Mesendoderm (in vitro differentiated cells): ENCODE measurements at places on chromosomes 7 and 10.

GRCh38 chr10:97030894-97031293 lies 154.9 kb downstream of the SLIT1 start:
- H3K4me3 ChIP-seq: no peak overlapping the region
- H3K27ac ChIP-seq: no peak overlapping the region
- H3K36me3 ChIP-seq: no peaks in the 10 kb centered on the region

- no peaks in the 10 kb centered on the region for H3K36me3 ChIP-seq
- no peaks in the 10 kb centered on the region for H3K4me1 ChIP-seq
- no peak overlapping the region for H3K27ac ChIP-seq
- DNase-seq: peak; percentile 39
Measured at GRCh38 chr7:34497153-34497777, 160.8 kb upstream of the NPSR1 start.

- H3K4me3 ChIP-seq: no peak overlapping the region
- DNase-seq: no peak
- H3K36me3 ChIP-seq: no peaks in the 10 kb centered on the region
- no peaks in the 10 kb centered on the region for H3K27me3 ChIP-seq
Measured at GRCh38 chr7:113731571-113731970, 187.2 kb downstream of the PPP1R3A start.

GRCh38 chr10:30000802-30001571 lies 58.4 kb downstream of the JCAD start:
- no peaks in the 10 kb centered on the region for H3K36me3 ChIP-seq
- H3K4me3 ChIP-seq: no peak overlapping the region
- no peak overlapping the region for H3K27ac ChIP-seq
- no peak for DNase-seq

DNA sequence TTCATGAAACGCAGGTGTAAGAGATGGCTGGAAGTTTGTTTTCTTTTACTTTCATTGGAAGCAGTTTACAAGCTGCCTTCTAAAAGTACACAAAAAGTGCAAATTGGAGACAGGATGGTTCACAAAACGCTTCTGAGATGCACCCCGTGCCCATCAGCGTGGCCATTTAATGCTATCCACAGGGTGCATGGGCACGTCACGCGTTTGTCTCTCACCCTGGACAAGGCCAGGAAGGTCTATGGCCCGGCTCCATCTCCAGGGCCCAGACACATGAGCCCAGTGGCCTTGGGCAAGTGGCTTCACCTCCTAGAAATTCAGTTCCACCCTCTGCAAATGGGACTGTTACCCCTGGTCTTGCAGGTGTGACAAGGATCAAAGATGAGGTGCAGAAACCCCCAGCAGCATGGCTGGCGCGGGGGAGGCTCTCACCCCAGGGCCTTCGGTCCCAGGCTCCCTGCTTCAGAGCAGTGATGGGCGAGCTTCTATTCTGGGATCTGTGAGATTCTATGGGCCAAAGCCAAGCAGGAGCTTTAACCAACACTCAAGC lies 60.8 kb upstream of the EBF3 start:
- no peaks in the 10 kb centered on the region for H3K36me3 ChIP-seq
- no peak overlapping the region for H3K27ac ChIP-seq
- H3K27me3 ChIP-seq: no peaks in the 10 kb centered on the region
- no peak for DNase-seq
- H3K4me1 ChIP-seq: no peaks in the 10 kb centered on the region
- no peak overlapping the region for H3K4me3 ChIP-seq

GRCh38 chr10:77680811-77681210 lies 43.2 kb upstream of the KCNMA1 start:
- H3K27me3 ChIP-seq: no peaks in the 10 kb centered on the region
- H3K4me3 ChIP-seq: no peak overlapping the region
- H3K27ac ChIP-seq: no peak overlapping the region
- no peaks in the 10 kb centered on the region for H3K4me1 ChIP-seq

DNA sequence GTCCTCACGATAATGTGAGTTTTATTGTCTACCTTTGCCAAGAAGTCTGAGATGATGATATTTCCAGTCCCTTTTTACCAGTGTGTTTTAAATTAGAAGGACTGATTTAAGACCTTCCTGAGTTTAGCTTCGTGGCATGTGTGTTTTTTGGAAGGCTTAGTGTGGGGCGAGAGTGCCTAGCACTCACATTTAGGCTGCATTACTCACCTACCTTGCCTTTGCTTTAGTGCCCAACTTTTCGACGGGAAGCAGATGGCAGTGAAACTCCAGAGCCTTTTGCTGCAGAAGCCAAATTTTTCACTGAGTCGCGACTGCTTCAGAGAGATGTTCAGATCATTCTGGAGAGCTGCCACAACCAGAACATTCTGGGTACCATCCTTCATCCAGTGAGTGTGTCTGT lies 50.9 kb downstream of the SND1 start:
- no peak overlapping the region for H3K27ac ChIP-seq
- peaks cover 20% of the 10 kb centered on the region for H3K36me3 ChIP-seq
- no peak for DNase-seq
- no peak overlapping the region for H3K4me3 ChIP-seq

DNA sequence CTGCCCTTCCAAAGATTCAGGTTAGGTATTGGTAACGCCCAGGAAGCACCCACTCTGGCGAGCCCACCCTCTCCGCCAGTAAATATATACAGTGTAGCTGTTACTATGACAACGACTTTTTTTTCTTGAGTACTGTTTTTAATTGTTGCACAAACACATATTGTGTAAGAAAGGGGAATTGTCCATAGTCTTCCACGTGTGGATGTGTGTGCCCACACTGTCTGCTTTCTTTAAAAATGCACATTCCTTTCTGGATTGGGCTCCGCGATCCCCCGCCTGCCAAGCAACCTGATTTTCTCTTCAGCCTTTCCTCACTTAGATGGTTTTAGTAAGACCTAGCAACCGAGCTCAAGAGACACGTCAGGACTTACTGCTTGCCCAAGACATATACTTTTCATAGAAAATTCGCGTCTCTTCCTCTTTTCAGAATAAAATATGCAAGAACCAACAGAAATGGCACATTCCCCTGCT lies 247.8 kb downstream of the EBF3 start:
- H3K4me1 ChIP-seq: no peaks in the 10 kb centered on the region
- no peaks in the 10 kb centered on the region for H3K27me3 ChIP-seq
- no peak overlapping the region for H3K27ac ChIP-seq
- no peaks in the 10 kb centered on the region for H3K36me3 ChIP-seq
- H3K4me3 ChIP-seq: no peak overlapping the region

GRCh38 chr7:95817866-95818640 lies 45.7 kb downstream of the DYNC1I1 start:
- DNase-seq: no peak
- H3K36me3 ChIP-seq: no peaks in the 10 kb centered on the region
- peaks cover under 1% of the 10 kb centered on the region for H3K4me1 ChIP-seq
- H3K4me3 ChIP-seq: no peak overlapping the region
- H3K27ac ChIP-seq: no peak overlapping the region

- no peaks in the 10 kb centered on the region for H3K4me1 ChIP-seq
- DNase-seq: no peak
- H3K36me3 ChIP-seq: no peaks in the 10 kb centered on the region
- H3K4me3 ChIP-seq: no peak overlapping the region
- H3K27ac ChIP-seq: no peak overlapping the region
Measured at GRCh38 chr10:111656066-111656465, 527.5 kb downstream of the GPAM start.

DNA sequence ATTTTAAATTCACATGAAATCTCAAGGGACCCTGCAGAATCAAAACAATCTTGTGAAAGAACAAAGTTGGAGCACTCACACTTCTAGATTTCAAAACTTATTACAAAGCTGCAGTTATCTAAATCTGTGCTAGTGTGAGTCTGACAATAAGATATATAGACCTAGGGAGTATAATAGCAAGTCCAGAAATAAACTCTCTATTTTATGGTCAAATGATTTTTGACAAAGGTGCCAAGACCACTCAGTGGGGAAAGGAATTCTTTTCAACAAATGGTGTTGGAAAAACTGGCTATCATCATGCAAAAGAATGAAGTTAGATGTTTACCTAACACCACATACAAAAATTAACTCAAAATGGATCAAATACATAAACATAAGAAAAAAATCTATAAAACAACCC lies 68.2 kb downstream of the TFEC start:
- no peak overlapping the region for H3K27ac ChIP-seq
- no peaks in the 10 kb centered on the region for H3K27me3 ChIP-seq
- H3K4me3 ChIP-seq: no peak overlapping the region
- DNase-seq: no peak
- no peaks in the 10 kb centered on the region for H3K36me3 ChIP-seq

- no peaks in the 10 kb centered on the region for H3K4me1 ChIP-seq
- H3K4me3 ChIP-seq: no peak overlapping the region
- no peak overlapping the region for H3K27ac ChIP-seq
- no peaks in the 10 kb centered on the region for H3K36me3 ChIP-seq
Measured at GRCh38 chr7:12761691-12762090, 74.3 kb downstream of the ARL4A start.

GRCh38 chr7:106644999-106645398 lies 16.0 kb downstream of the CCDC71L start:
- no peak overlapping the region for H3K27ac ChIP-seq
- no peaks in the 10 kb centered on the region for H3K4me1 ChIP-seq
- no peaks in the 10 kb centered on the region for H3K27me3 ChIP-seq
- no peak overlapping the region for H3K4me3 ChIP-seq

DNA sequence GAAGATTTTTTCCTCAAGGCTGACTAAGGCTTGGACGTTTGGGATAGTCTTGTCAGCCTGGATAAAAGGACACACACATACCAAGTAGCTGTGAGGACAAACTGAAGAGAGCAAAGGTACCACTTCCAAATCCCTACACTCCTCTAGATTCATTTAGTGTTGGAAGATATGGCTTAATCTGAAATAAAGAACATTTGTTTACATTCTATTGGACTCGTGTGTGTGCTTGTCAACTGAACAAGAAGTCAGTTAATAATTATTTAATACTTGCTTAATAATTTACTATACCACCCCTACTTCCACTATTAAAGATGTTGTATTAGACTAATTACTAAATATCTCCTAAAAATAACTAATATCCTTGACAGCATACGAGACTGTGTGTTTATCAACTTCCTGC lies 23.3 kb upstream of the DYNC1I1 start:
- no peaks in the 10 kb centered on the region for H3K36me3 ChIP-seq
- H3K27ac ChIP-seq: no peak overlapping the region
- H3K4me1 ChIP-seq: no peaks in the 10 kb centered on the region
- H3K4me3 ChIP-seq: no peak overlapping the region
- no peak for DNase-seq
